NCI-H748 treated with DMSO at 0.1 percent for 48 hours (cell line): ENCODE measurements at places on chromosomes 1 and 21.

GRCh38 chr1:37741130-37741529, 23.8 kb downstream of the EPHA10 start:
- no peak for DNase-seq

DNA sequence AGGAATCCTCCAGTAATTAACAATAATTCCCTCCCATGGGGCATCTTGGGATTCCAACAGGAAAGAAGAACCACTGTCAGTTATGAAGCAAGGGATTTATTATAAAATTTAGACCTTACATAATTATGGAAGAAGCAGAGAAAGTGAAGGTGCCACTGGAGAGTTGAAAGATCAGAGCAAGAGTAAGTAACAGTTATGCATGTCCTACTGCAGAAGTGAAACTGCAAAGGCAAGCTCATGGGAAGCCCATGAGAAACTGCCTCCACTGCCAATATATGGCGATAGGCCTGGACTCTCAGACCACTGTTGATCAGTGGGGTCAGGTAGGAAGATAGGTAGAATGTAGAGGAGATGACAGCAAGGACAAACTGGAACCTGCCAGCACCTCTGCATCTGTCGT, 123.6 kb upstream of the ZNF648 start:
- DNase-seq = no peak

- DNase-seq = no peak
Measured at GRCh38 chr1:45846931-45847330, 43.5 kb downstream of the MAST2 start.

DNA sequence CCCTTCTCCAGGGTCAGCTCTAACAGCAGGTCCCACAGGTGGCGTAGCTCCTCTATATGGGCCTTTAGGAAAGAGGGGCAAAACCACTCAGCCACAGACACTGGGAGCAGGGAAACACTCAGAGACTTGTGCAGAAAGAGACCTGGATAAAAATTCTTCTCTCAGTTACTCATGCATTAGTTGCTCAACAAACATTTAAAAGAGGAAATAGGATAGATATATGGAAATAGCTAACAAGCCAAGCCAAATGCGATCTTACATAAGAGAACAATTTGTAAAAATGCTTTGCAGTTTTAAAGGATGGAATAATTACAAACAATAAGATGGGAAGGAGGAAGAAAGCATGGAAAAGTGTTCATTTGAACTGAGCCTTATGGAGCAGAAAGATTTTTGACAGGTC, 4.9 kb downstream of the SPTA1 start:
- no peak for DNase-seq

- DNase-seq = no peak
Measured at GRCh38 chr1:56799605-56800400, 19.4 kb downstream of the FYB2 start.
